ENCODE measurements at places on chromosomes 4 and X. TPM values are rescaled to one million over a fixed set of nuclear protein-coding genes. Genes with fewer than 3 reads are reported as not detected.

GRCh38 chrX:139018436-139018835, 306.9 kb upstream of the FGF13 start:
- H3K4me3 ChIP-seq: no peak overlapping the region
- H3K36me3 ChIP-seq: no peaks in the 10 kb centered on the region
- no peaks in the 10 kb centered on the region for H3K27me3 ChIP-seq
- no peaks in the 10 kb centered on the region for H3K4me1 ChIP-seq

GDPD2 gene
- total RNA-seq: not detected

- H3K4me1 ChIP-seq: peaks cover 28% of the 10 kb centered on the region
- H3K27me3 ChIP-seq: no peaks in the 10 kb centered on the region
- no peak overlapping the region for H3K27ac ChIP-seq
- peak; percentile 65 for DNase-seq
Measured at GRCh38 chrX:148271263-148271662, 229.2 kb upstream of the AFF2 start.

DNA sequence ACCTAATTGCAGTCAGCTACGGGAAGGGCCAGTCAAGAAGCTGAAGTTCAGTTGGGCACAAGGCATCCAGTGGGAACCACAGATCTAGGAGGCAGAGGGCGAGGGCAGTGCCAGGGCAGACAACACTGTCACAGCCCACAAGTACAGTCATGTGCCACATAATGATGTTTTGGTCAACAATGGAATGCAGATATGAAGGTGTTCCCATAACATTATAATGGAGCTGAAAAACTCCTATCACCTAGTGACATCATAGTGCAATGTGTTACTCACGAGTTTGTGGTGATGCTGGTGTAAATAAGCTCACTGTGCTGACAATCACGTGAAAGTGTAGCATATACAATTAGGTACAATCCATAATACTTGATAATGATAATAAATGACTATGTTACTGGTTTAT, 4.5 kb upstream of the TMEM255A start:
- H3K36me3 ChIP-seq: no peaks in the 10 kb centered on the region
- no peak overlapping the region for H3K27ac ChIP-seq
- no peaks in the 10 kb centered on the region for H3K27me3 ChIP-seq

DNA sequence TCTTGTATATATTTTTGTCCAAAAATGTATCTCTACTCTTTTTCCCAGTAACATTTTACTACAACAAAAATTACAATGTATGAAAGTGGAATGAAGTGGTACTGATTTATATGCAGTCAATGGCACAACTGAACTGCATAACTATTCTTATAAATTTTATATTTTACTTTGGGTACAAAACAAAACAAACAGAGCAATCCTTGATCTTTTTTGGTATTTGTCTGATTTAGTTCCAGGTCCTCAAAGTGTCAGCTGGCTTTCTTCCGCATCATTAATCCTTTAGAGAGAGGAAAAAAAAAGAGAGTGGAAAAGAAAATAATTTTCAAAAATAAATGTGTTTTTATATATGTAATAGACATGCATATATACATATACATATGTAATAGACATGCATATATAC, 252.4 kb upstream of the SLIT2 start:
- no peak for DNase-seq
- no peak overlapping the region for H3K4me3 ChIP-seq
- H3K27ac ChIP-seq: no peak overlapping the region
- no peaks in the 10 kb centered on the region for H3K36me3 ChIP-seq
- no peaks in the 10 kb centered on the region for H3K27me3 ChIP-seq

GRCh38 chrX:132030264-132030663, 7.2 kb downstream of the STK26 start:
- H3K27ac ChIP-seq: no peak overlapping the region
- no peak overlapping the region for H3K4me3 ChIP-seq
- peaks cover 26% of the 10 kb centered on the region for H3K4me1 ChIP-seq
- no peaks in the 10 kb centered on the region for H3K27me3 ChIP-seq

DNA sequence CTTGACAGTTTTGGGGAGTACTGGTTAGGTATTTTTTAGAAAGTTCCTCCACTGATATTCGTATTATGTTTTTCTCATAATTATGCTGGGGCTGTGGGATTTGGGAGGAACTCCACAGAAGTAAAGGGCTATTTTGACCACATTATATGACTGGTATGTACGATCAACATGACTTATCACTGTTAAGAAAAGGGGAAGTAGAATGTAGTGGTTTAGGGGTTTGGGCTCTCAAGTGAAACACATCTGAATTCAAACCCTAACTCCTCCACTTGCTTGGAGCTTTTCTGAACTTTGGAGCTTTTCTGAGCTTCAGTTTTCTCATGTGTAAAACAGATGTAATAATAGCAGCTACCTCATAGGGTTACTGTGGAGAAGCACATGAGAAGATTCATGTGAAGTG, 96.4 kb upstream of the C1GALT1C1 start:
- no peaks in the 10 kb centered on the region for H3K36me3 ChIP-seq
- H3K4me3 ChIP-seq: no peak overlapping the region
- peaks cover 31% of the 10 kb centered on the region for H3K4me1 ChIP-seq
- DNase-seq: peak; percentile 79
- H3K27ac ChIP-seq: peak overlapping the region; percentile 85
- H3K27me3 ChIP-seq: no peaks in the 10 kb centered on the region

GRCh38 chrX:49901048-49901447, 21.3 kb upstream of the CLCN5 start:
- no peaks in the 10 kb centered on the region for H3K36me3 ChIP-seq
- no peak overlapping the region for H3K27ac ChIP-seq
- H3K27me3 ChIP-seq: no peaks in the 10 kb centered on the region
- no peak for DNase-seq
- no peaks in the 10 kb centered on the region for H3K4me1 ChIP-seq
- no peak overlapping the region for H3K4me3 ChIP-seq

- H3K36me3 ChIP-seq: no peaks in the 10 kb centered on the region
- H3K27me3 ChIP-seq: no peaks in the 10 kb centered on the region
- no peak overlapping the region for H3K27ac ChIP-seq
- peaks cover 3% of the 10 kb centered on the region for H3K4me1 ChIP-seq
Measured at GRCh38 chr4:6262847-6263487, 6.7 kb upstream of the WFS1 start.

GLUD2 gene
- total RNA-seq: 0.07 TPM

DNA sequence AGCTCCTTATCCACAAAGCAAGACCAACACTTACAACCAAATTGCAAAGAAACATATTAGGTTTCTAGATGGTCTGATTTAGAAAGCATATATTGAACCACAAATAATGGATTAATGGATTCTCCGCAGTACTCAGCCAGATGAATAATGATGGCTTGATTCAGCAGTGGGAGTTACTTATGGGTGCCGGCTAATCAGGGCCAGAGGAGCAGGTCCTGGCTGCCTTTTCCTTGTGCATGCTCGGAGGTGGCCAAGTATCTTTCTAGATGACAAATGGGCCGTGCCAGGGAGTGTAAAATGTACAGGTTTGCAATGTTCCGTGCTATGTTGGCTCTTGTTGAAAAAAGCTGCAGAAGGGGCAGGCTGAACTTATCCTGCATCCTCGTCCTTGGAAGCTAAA, 70.2 kb downstream of the VCX3A start:
- DNase-seq: no peak
- no peaks in the 10 kb centered on the region for H3K4me1 ChIP-seq
- H3K27ac ChIP-seq: no peak overlapping the region
- H3K27me3 ChIP-seq: no peaks in the 10 kb centered on the region

SPANXN1 gene
- not detected for total RNA-seq

SRPX gene
- not detected for total RNA-seq

GRCh38 chr4:177483271-177483670, 41.0 kb upstream of the AGA start:
- no peak overlapping the region for H3K27ac ChIP-seq
- H3K4me3 ChIP-seq: no peak overlapping the region
- no peaks in the 10 kb centered on the region for H3K4me1 ChIP-seq
- DNase-seq: no peak
- H3K27me3 ChIP-seq: no peaks in the 10 kb centered on the region

DNA sequence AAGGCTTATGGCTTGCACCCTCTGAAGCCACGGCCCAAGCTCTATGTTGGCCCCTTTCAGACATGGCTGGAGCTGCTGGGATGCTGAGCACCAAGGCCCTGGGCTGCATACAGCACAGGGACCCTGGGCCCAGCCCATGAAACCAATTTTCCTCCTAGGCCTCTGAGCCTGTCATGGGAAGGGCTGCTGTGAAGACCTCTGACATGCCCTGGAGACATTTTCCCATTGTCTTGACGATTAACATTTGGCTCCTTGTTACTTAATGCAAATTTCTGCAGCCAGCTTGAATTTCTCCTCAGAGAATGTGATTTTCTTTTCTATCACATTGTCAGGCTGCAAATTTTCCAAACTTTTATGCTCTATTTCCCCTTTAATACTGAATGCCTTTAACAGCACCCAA, 844.7 kb downstream of the PCDH18 start:
- no peak overlapping the region for H3K27ac ChIP-seq
- H3K27me3 ChIP-seq: no peaks in the 10 kb centered on the region
- H3K36me3 ChIP-seq: no peaks in the 10 kb centered on the region
- no peak for DNase-seq
- H3K4me3 ChIP-seq: no peak overlapping the region

ADAMTS3 gene
- not detected for total RNA-seq

- no peaks in the 10 kb centered on the region for H3K36me3 ChIP-seq
- no peak overlapping the region for H3K27ac ChIP-seq
- no peaks in the 10 kb centered on the region for H3K27me3 ChIP-seq
- no peak overlapping the region for H3K4me3 ChIP-seq
Measured at GRCh38 chrX:153592966-153593688, 5.8 kb downstream of the CCNQ start.

GRCh38 chr4:76909711-76910110, 11.8 kb upstream of the SOWAHB start:
- no peaks in the 10 kb centered on the region for H3K4me1 ChIP-seq
- no peaks in the 10 kb centered on the region for H3K27me3 ChIP-seq
- no peak for DNase-seq
- H3K27ac ChIP-seq: no peak overlapping the region
- H3K4me3 ChIP-seq: no peak overlapping the region
- no peaks in the 10 kb centered on the region for H3K36me3 ChIP-seq

CT45A3 gene
- not detected for total RNA-seq

DNA sequence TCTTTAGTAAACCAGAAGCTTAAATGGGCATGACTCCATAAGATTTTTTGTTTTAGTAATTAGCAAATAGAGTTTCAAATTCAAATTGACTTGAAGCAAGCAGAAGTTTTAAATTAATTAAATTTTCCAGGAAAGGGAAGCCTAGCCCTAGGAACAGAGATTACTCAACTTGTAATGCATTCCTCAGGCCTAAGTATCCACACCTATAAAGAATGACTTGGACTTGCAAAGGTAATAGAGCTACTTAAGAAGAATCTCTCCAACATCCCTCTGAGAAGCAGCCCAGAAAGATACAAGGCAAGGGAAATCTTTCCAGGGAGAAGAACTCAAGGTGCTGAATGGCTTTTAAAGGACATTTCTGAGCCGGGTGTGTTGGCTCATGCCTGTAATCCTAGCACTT, 16.9 kb upstream of the TMPRSS11E start:
- no peaks in the 10 kb centered on the region for H3K27me3 ChIP-seq
- H3K4me3 ChIP-seq: no peak overlapping the region
- no peak overlapping the region for H3K27ac ChIP-seq
- no peaks in the 10 kb centered on the region for H3K36me3 ChIP-seq

FRYL gene
- 103 TPM for total RNA-seq

- H3K4me3 ChIP-seq: peak overlapping the region; percentile 9
- no peaks in the 10 kb centered on the region for H3K36me3 ChIP-seq
- peak; percentile 86 for DNase-seq
Measured at GRCh38 chr4:90071289-90072235, 55.6 kb upstream of the CCSER1 start.
